Amniotic stem cell (primary cell): ENCODE measurements at places on chromosomes 12 and 14.

- DNase-seq, result no peak
Observed at GRCh38 chr12:69254862-69255261, 15.5 kb downstream of the CPSF6 start.

GRCh38 chr14:68577802-68578541, 214.9 kb downstream of the ZFP36L1 start:
- peak; percentile 79 for DNase-seq

DNA sequence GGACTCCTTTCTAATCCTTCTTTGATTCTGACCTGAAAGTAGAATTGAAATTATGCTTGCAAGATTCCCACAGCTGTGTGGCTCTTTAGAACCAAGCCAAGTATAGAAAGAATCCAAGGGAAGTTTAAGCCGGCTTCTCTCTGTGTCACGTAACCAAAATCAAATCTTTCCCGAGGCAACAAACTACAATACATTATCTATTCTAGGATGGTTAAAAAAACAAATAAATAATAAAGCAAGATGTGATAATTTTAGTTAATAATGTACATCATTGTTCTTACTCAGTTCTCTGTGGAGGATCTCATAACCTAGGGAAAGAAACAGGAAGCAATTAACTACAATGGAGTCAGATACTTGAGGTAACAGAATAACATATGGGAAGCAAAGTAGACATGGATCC, 78.1 kb upstream of the ST8SIA1 start:
- no peak for DNase-seq

DNA sequence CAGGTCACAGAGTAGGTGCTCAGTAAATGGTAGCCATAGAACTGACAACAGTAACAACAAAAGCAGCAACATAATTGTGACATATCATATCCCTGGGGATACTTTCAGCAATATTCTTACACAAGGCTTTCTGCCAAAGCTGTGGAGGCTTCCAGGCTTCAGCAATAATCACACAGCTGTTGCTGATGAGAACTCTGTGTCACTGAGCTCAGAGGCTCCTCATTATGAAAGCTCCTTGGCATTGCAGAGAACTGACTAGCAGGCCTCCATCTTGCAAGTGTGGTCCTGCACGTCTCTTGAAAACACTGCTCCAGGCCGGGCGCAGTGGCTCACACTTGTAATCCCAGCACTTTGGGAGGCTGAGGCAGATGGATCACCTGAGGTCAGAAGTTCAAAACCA, 97.3 kb upstream of the BTG1 start:
- DNase-seq, result no peak

DNA sequence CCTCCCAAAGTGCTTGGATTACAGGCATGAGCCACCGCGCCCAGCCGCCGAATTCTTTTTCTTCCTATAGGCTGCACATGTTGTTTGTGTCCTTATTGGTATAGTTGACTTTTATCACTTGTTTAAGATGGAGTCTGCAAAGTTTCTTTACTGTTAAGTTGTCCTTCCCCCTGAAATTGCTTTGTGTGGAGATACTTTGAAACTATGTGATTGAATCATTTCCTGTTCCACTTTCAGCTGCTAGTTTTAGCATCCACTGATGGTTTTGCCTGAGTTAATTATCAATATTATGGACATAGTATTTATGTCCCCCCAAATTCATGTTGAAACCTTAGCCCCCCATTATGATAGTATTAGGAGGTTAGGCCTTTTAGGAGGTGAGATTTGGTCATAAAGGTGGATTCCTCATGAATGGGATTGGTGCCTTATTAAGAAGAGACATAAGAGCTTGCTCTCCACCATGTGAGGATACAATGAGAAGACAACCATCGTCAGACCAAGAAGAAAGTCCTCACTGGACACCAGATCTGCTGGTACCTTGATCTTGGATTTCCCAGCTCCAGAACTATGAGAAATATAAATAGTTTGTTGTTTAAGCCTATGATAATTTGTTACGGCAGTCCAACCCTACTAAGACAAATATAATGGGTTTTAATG, 34.9 kb downstream of the PPHLN1 start:
- DNase-seq, result no peak

DNA sequence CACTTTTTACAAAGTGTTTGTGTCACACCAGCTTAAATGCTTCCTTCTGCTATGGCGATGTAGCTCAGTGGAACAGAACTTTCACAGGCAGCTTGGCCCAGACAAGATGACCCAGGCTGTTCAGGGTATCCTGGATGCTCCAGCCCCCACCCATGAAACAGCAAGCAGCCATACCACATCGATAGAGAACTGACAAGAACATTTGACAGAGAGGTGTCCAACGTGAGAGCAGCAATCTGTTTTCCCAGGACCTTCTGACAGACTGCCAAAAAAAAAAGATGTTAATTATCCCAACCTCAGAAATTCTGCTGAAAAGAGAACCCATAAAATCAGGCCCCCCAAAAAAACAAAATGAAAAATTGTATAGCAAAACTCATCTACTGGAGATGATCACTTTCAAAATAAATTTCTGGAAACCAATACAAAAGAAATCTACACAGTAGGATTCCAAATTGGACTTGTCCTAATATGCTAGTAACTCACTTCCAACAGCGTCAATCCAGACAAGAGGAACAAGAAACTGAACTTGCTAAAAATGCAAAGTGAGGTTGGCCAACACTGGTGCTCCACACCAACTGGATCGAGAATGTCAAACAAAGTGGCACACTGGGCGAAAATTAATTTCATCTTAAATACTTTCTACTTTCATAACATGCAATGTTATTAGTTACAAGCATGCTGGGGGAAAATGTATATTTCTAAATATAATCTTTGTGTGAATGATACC, 118.8 kb downstream of the DPF3 start:
- no peak for DNase-seq

DNA sequence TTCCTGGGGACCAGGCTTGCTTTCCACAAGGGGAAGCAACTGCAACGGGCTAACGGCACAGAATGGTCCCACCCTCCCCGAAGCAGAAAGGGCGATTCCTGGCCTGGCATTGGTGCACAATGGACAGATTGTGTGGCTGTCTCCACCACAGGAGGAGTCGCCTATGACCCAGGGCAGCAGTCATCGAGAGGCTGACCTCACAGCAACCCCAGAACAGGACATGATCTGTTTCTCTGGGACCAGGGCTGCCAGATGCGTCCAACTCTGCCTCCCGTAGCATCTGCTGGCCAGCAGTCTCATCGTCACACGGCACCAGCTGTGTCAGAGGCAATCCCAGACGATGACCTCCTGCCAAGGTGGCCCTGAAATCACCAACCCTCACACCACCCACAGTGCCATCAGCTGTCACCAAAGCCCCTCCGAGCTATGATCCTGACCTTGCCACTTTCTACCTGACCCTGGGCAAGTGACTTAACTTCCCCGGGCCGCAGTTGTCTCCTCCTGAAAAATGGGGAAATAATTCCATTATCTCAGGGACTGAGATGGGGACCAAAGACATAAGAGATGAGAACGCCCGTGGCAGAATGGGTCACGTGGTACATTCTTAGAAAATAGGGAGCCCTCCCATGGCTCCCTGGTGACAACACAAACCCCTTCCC, 86.7 kb downstream of the CHGA start:
- no peak for DNase-seq

DNA sequence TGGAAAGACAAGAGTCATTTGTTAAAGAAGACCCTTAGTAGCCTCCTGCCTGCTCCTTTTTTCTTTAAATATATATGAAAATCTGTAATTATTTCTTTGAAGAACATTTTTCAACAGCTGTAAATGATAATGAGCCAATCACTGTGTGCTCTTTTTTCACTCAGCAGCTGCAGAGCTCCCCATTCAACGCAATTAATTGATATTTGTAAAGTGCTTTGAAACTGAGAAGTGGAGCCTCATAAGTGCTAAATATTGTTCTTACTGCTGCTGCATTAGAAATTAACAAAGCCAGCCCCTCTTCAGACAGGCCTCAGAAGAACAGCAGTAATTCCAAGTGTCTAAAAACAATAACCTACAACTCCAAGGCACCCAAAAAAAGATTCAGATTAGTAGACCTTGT, 224.3 kb downstream of the GXYLT1 start:
- no peak for DNase-seq
